ENCODE measurements at places on chromosomes 16 and 17.

GRCh38 chr16:89490439-89491237, at the start of gene ANKRD11:
Gene ANKRD11, minus strand, starts transcription at chr16:89490561. Its CDS starts 173,542 bp downstream, at chr16:89317019.
- peak; percentile 99 for DNase-seq

- DNase-seq: no peak
Measured at GRCh38 chr17:39926135-39926587, 1.2 kb downstream of the ORMDL3 start.

DNA sequence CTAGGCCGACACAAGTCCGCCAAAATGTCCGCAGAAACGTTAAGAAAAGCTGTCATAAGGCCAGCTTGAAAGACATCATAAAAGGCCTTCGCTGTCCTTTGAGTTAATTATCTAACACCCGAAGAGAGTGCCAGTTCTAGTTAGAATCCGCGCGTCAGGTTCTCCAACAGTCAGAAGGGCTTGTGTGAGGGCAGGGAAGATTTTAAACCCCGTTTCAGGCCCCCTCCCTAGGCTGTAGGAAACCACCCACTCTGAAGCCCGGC, 729 bp upstream of the CLTC start:
- DNase-seq: no peak

- DNase-seq: no peak
Measured at GRCh38 chr16:70598937-70599503, 47.3 kb upstream of the IL34 start.

GRCh38 chr17:36992701-36993100, 43.9 kb downstream of the AATF start:
- DNase-seq: no peak

- peak; percentile 47 for DNase-seq
Measured at GRCh38 chr16:4801962-4802658, at the start of gene ROGDI. Gene ROGDI, minus strand, starts transcription at chr16:4802633. Its CDS starts 62 bp downstream, at chr16:4802571.

GRCh38 chr16:27721531-27722181, 171.7 kb downstream of the KATNIP start:
- DNase-seq: no peak

- no peak for DNase-seq
Measured at GRCh38 chr17:8290043-8290442, 1.6 kb downstream of the RANGRF start.

DNA sequence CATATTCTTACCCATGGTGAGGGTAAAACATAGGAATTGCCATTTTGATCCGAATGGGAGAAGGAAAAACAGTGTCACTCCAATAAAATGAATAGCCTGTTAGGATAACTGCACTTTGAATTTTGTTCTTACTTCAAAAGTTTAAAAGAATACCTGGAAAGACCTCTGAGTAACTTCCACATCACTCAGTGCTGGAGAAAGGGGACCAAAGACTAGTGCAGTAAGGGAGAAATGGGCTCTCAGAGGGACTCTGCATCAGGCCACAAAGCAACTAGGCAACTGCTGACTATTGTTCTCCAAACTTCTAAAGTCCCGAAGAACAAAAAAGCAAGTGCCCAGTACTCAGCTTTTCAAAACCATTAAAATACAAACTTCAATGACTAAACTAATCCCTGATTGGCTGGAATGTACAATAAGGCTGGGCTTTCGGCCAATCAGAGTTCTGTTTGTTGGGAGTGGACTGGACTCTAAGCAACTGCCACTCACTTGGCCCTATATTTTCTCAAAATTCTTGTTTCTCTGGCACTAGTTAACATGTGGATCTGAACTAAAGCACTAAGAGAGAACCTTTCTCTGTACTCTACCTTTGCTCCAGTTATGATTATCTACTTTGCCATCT, 6.2 kb downstream of the DNAJC7 start:
- no peak for DNase-seq

DNA sequence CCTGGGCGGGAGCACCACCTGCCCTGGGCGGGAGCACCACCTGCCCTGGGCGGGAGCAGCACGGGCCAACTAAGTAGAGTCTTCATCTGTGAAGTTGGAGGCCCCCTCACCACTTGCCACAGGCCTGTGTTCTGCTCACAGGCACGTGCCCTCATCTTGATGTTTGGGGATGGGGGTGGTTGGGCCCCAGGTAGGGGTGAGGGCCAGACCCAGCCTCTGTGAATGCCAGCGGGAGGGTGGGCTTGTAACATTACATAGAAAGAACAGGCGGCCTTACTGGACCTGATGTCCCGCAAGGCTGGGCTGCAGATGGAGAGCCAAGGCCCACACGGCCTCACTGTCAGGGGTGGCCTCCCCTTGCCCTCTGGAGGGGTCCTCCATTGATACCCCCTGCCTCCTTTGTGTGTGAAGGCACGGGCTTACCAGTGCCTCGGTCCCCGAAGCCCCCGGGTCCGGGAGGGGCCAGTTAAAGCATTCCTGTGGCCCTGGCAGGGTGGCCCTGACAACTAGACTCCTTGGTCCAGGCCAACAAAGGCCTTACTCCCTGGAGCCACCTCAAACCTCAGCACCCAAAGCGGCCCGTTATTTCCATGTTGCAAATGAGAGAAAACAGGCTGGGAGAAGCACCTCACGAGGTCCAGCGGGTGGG, 1.1 kb upstream of the SLC16A3 start:
- DNase-seq: no peak

DNA sequence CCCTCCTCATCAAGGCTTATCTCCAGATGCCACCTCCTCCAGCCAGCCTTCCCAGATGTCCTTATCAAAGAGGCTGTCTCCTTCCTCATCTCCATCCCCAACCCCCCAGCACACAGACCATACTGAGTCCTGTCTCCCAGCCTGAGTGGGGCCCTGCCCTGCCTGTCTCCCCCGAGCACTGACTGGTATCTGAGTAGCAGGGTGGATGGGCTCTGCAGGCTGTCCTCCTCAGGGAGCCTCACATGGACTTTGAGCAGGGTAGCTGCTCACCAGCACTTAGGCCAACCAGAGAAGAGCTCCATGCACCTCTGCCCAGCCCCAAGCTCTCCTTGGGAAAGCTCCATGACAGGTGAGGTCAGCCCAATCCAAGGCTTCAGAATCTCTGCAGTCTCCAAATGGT, 20.0 kb upstream of the ITGA3 start:
- no peak for DNase-seq

DNA sequence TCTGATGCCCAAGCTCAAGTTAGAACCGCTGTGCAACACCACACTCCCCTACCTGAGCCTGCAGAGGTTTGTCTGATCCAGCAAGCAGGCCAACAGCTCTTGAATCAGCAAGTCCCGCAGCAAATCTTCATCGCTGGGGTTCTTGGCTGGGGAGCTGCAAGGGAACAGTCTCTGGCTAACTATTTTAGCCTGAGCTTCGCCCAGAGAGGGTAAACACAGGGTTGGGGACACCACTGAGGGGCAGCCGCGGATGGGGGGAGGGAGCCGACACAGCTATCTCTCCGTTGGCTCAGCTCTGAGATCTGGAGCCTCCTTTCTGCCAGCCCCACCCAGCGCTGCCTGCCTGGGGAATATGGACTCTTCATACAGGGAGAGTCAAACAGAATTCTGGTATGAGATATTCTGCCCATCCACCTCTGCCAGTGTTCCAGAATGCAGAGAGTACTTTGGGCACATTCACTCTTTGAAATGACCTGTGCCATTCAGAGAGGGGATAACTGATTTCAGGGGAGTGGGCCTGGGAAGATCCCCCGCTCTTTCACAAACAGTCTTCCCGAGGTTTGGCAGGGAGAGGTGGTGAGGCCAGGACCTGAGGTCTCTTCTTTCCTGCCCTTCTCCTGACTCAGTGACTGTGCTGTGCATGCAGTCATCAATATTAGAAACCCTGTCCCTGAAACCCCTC, 7.4 kb downstream of the GIP start:
- DNase-seq: no peak

- no peak for DNase-seq
Measured at GRCh38 chr17:17757956-17758845, 76.9 kb downstream of the RAI1 start.

DNA sequence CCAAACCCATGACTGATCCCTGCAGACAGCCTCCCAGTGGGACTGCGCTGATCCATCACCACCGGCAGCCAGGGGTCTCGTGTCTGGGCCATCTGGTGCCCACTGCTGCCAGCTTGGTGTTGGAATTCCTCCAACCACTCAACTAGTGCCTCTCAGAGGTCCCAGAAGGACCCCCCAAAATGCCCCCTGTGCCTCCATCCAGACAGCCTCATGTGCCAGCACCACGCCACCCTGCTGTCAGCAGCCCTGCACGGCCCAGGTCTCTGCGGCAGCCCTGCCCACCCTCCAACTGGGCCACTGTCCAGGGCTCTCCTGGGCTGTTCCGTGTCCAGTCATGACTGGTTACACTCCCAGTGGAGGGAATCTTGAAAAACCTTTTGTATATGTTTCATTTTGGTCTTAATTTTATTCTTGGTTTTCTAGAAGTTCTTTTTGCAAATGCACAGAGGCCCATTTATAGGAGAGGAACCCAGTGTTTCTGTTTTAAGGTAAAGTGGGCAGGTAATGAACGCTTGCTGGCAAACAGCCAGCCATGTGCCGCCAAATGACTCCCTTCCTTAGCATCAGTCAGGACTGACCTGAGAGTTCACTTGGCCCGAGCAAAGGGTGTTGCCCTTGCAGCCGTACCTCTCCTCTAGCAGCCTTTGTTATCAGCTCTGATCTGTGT, 34.6 kb downstream of the GRIN2C start:
- no peak for DNase-seq

DNA sequence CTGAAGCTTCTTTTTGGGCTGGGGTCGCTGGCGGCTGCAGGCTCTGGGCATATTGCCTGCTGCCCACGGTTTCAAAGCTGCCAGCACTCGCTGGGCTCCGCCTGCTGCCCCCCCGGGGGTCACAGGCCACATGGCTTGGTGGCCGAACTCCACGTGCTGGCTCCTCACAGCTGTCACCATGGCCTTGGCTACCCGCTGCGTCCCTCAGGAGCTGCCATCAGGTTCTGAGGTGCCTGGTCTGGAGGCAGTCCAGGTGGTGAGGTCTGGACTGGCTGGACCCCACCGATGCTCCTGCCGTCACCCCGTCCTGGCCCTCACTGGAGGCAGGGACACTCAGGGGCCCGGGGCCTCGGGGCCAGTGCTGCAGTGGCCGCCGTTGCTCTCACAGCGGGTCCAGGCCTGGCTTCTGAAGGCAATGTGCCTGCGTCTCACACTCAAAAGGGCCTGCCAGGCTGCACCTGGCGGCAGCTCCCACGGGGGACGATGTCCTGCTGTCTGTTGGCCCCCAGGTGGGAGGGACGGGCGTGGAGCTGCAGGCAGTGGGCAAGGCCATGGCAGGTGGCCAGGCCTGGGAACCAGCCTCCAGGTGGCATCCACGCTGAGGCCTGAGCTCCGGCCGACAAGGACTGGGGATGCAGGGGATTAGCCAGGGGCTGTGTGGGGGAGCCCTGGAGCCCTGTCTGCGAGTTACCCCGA, 13.3 kb downstream of the CAPN15 start:
- no peak for DNase-seq

DNA sequence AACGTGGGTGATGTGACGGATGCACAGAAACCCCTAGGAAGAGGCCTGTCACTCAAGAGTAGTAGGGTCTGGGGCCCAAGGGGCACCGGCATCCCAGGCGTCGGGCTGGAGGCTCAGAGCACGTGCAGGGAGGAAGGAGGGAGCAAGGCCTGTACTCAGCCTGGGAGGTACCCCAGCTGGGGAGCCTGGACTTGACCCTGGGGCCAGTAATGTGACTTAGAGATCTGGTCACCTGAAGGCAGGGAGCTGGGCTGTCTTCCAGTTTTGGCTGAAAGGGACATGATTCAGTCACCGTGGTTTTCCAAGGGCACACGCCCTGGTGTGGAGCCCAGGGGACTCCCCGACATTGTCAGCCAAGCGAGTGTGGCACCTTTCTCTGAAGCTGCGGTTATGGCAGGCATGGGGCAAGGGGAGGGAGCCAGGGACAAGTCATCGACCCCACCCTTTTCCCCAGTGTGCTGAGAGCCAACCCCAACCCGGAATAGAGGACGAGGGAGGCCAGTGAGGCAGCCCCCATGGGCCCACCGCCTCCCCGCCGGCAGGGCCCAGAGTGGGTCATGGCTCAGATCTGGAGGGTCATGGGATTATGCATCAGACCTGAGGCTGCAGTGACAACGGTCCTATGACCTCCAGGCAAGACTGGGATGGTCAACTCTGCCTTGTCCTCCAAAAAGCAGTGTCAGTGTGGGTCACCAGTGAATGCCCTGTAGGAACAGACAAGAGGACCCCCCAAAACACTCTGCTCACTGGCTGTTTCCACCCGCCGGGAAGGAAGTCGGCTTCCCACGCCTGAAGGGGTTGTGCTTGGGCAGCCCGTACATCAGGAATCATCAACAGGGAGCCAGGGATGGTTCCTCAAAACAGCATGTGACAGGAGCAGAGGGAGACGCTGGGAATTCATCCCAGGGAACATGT, 41.9 kb downstream of the MEAK7 start:
- DNase-seq: no peak

DNA sequence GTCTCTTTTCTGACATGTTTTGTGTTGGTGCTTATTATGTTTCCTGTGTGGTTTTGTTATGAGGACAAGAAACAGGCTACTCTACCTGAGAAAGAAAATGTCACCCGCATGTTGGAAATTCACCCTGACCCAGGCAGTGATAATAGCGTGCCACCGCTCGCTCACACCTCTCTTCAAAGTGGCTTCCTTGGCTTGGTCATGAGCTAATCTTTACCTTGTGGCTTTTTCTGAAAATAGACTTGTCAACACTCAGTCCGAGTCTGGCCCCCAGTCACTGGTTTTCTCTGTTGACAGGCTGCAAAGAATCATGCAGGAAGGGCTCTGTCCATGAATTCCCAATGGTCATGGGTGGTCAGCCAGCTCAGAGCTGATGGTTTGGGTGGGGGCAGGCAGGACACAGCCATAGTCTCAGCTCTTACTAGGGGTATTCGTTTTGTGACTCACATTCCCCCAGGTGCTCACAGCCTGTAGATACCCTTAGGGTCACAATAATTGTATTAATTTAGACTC, 121.3 kb upstream of the CACNG5 start:
- no peak for DNase-seq

DNA sequence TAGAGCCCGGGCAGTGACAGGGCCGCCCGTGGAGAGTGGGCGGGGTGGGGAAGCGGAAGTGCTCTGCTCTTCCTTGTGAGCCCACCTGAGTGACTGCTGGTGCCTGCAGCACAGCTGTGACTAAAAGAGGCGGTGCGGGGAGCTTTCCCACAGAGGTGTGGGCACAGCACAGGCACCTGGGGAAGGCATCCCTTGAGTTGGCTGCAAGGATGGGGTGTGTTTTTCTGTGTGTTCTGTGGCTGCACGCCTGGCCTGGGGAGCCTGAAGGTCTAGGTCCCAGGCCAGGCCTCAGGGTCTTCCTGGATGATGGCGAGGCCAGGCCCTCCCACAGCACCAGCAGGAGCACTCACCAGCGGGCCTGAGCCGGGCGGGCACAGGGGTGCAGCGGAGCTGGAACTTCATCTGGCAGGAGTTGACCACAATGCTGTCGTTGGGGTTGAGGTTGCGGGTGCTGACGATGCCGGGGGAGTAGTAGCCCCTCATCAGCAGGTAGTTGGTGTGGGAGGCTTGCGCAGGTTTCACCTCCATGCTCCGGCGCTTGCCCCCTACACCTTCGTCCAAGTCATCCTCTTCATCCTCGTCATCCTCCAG, 67.1 kb downstream of the IL21R start:
- no peak for DNase-seq

DNA sequence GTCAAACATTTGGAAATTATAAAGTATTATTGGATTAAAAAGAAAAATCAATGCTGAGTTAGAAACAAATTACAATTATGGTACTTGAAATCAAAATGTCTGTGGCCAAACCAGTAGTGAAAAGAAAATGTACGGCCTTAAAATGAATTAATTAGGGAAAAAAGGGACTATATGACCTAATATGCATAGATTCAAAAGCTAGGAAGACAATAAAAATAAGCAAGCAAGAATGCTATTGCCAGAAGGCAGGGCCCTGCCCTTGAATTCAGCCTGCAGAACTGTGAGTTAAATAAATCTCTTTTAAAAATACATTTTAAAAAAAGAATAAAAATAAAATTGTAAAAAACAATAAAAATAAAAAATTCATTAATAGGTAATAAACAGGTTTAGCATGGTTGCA, 88.7 kb downstream of the TRIM37 start:
- no peak for DNase-seq

All from midbrain (tissue), 1 donor.